ENCODE measurements at places on chromosomes 5 and 9.

GRCh38 chr9:88072831-88073375 lies 65.4 kb downstream of the SPATA31C2 start:
- DNase-seq, result no peak

- no peak for DNase-seq
Observed at GRCh38 chr5:8954801-8955200, 591.1 kb downstream of the SEMA5A start.

DNA sequence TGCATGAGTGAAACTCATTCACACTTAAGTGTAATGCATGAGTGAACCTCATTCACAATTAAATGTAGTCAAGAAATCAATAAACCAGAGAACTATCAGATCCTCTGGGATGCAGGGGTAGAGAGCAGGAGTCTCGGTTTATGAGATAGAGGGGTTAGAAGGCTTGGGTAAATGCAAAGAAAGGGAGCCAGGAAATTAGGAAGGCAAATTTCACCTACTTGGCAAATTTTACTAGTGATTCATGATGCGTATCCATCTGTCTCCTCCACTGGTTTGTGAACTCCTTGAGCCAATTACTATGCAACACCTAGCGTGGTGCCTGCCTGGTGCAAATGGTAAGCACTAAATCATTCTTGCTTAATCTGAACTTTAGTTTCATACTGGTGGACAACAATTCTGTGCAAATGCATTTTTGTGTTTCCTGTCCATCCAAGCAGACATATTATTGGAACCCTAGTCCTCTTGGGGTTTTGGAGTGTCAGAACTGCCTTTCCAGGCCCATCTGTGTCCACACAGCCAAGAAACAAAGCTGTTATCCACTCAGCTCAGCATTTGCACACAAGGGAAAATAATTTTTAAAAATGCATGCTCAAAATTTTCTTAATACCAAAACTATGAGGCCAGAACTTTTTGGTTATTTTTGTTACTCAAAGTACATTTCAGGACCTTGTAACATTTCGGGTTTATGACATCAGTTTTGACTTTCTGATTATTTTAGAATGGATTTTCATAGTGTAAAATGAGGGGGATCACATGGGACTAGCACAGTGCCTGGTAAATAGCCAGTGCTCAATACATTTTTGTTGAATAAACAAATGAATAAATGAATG lies 5.2 kb downstream of the HAPLN1 start:
- DNase-seq, result no peak

DNA sequence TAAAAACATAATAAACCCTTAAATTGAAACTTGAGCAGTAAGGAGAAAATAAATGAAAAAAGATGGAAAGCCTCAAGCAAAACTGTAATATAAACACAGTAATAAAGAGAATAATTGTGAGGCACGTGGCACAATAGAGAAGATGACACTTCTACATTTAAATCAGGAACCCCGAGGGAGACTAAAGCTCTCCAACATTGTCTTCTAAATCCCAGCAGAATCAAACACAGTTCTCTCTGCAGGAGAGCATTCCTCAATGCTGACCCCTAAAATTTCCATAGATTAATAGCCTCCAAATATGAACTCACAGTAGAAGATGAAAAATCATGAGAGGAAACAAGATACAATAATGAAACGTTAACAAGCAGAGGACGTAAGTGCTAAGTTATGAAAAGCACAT lies 721.2 kb upstream of the COX7C start:
- no peak for DNase-seq

DNA sequence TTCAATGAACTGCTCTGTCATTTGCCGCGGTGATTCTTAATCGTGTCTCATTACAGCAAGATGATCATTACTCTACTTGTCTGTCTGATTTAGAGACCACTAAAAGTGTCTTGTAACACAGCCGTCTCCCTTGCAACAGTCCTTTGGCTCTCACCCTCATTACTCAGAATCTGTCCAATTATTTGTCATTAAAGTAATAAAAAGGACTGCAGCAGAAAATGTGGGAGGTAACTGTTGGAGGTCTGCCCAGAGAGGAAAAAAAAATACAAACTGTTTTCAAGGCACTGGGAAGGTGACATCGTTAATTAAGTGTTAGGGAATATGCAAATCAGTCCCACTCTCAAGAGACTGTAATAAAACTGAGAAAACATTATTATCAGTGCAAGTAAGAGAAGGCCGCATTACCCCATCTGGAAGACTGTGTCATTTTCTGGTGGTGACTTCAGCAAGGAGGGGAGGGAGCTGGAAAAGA lies 281.0 kb downstream of the RASEF start:
- no peak for DNase-seq

DNA sequence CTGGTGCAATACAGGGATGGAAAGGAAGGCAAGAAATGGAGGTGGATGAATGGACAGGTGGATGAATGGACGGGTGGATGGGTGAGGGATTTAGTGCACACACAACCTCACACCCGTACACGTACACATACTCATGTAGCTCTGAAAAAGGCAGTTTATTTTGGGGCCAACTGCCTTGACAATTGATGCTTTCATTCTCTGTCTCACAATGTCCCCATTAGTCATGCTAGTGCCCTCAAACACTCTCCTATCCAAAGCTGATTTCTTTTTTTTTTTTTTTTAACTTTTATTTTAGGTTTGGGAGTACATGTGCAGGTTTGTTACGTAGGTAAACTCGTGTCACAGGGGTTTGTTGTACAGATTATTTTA lies 495.0 kb downstream of the DMAC1 start:
- no peak for DNase-seq

DNA sequence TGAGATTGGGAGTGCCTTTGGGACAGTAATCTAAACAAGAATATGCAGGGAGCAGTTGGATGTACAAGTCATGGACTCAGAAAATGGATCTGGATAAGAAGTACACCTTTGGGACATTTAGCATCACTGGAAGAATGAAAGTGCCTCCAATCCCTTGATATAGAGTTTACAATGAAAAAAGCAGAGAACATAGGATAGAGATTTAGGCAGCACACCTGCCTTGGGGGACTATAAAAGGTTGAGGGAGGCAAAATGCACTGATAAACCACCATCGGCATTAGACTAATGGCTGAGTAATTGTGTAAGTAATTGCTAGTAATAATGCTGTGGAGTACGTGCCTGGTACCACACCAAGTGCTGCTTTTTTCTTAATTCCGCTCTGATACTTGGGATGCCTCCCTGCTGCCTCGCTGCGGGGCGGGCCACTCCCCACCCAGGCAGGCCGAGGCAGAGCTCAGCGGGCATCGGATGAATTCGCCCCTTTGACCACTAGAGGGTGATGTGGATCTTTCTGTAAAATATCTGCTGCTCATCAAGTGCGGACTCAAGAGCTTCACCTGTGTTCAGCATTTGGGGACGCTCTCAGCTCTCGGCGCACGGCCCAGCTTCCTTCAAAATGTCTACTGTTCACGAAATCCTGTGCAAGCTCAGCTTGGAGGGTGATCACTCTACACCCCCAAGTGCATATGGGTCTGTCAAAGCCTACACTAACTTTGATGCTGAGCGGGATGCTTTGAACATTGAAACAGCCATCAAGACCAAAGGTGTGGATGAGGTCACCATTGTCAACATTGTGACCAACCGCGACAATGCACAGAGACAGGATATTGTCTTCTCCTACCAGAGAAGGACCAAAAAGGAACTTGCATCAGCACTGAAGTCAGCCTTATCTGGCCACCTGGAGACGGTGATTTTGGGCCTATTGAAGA lies 99.9 kb downstream of the ANKRD18B start:
- peak; percentile 61 for DNase-seq

DNA sequence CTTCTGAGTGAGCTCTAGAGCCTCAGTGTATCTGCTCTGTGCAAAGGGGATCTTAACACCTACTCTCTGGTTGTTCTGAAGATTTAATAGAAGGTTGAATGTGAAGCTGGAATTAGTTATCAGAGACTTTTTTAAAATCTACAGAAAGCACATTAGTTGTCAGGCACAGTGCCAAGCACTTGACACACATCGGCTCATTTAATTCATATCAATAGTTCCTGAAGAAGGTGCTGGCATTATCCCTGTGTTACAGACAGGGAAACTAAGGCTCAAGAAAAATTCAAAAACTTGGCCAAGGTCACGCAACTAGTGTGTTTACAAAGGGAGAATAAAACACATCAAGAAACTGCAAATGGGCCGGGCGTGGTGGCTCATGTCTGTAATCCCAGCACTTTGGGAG lies 80.2 kb downstream of the FGF18 start:
- DNase-seq, result no peak

- DNase-seq, result peak; percentile 45
Observed at GRCh38 chr9:93682155-93682968, 106.0 kb downstream of the PHF2 start.

DNA sequence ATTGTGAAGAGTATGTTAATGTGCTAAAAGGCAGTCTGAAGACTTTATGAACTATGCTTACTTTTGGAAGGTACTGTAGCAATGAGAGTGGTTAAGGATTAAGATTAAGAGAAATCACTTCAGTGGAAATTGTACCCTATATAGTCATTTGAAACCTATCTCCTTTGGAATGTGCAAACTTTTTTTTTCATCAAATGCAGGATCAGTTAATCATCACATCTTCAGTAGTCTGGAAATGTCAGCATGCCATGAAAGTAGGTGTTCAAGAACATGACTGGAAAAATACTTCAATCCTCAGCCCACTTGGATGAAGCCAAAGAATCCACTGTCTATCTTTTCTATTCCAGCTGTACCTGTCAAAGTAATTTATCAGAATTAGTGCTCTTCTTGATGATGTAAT lies 157.8 kb upstream of the TMEM161B start:
- no peak for DNase-seq

GRCh38 chr5:53350991-53351770 lies 129.2 kb upstream of the FST start:
- DNase-seq, result peak; percentile 4

- DNase-seq, result peak; percentile 52
Observed at GRCh38 chr5:124060413-124061067, 548.6 kb downstream of the CSNK1G3 start.

GRCh38 chr9:98538203-98538602 lies 170.5 kb downstream of the GABBR2 start:
- no peak for DNase-seq

GRCh38 chr5:169805937-169806700 lies 169.0 kb downstream of the DOCK2 start:
- no peak for DNase-seq

- no peak for DNase-seq
Observed at GRCh38 chr9:132975961-132976360, 2.5 kb upstream of the GFI1B start.

- peak; percentile 10 for DNase-seq
Observed at GRCh38 chr9:22208846-22209585, 199.9 kb upstream of the CDKN2B start.

DNA sequence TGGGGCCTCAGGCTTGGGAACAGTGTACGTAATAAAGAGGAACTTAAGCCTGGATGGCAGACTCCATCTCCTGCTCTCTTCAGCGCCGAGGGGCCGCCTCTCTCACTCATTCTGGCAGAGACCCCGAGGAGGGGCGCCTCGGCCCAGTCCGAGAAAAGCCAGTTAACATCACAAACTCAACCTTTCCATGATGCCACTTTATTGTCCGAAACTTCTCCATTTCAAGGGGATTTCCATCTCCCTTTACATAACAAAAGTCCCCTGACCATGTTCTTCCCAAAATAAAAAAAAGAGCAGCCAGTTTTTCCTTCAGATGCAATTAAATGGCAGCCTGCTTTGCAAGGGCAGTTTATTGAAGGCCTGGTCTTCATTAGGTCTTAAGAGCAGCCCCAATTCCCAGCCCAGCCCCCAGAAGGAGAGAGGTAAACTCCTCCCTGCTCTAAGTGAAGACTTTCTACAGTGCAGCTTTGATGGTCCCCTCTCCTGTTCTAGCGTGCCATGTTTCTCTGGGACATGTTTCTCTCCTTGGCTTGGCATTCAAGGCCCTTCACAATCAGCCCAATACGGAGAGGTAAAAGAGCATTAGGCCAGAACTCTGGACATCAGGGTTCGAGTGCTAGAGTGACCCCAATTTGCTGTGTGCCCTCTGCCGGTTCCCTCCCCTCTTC lies 19.5 kb upstream of the RAB14 start:
- no peak for DNase-seq

DNA sequence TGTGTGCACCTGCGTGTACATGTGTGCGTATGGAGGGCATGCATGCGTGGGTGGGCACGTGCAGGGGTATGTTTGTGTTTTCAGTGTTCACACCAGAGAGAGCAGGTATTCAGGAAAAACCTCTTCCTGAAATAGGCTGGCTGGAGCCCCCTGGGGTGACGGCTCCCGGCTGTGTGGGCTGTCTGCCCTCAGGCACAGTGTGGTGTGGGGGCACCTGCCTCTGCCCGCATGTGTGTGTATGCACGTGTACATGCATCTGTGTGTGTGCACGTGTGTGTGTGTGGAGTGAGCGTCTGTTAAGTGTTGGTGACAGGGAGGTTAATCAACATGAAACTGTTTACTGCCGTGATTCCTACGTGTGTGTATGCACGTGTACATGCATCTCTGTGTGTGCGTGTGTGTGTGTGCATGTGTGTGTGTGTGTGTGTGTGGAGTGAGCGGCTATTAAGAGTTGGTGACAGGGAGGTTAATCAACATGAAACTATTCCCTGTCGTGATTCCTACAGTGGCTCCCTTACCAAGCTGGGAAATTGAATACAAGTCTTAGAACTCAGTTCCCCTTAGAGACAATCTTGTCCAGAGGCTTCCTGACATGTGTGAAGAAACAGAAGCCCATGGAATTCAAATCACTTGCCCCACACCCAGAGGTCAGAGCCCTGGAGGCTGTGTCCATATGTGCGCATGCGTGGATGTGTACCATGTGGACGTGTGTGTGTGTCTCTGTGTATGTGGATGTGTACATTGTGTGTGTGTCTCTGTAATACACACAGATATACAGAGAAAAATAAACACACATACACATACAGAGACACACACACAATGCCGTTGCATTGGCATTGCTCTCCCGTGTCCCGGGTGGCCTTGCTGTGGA lies 372.4 kb upstream of the IRX4 start:
- no peak for DNase-seq

- DNase-seq, result no peak
Observed at GRCh38 chr5:168377525-168377924, 86.1 kb downstream of the WWC1 start.

- DNase-seq, result no peak
Observed at GRCh38 chr5:39740404-39740803, 315.6 kb upstream of the DAB2 start.

DNA sequence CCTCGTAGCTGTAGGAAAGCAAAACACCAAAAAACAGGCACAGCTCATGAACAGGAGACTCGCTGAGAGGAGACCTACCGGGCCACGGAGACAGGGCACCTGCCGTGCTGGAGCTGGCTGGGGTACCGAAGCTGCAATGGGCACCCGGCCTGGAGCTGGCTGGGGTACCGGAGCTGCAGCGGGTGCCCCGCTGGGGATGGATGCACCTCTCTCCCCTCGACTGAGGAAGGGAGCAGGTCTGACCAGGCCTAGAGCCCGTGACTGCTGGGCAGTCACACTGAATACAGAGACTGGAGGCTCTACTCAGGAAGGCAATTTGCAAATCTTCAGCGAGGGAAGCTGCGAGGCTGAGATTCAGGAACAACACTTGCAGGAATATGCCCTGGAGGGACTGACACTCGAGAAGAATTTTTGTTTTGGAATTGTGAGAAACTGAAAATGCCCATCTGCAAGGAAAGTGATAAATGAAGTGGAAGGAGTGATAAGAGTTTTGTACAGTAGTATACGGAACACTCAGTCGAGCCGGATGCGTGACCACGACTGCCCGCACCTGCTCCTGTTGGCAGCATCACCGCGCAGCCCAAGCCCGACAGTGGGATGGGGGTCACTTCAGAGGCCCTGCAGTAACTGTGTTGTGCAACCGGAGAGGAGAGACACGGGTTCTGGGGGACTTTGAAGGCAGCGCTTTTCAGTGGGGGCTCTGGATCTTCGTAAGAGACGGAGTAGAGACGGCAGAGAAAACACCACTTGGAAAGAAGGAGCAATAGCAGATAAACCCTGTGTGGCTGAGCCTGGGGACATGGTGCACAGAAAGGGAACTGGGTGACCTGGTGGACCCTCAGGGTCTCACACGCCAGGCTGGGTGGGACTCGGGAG lies 27.9 kb upstream of the LPCAT1 start:
- DNase-seq, result peak; percentile 80
